ENCODE measurements at places on chromosomes 11 and 22.
A peak's percentile ranks its signal among the peaks of the same experiment; 100 is the strongest.

DNA sequence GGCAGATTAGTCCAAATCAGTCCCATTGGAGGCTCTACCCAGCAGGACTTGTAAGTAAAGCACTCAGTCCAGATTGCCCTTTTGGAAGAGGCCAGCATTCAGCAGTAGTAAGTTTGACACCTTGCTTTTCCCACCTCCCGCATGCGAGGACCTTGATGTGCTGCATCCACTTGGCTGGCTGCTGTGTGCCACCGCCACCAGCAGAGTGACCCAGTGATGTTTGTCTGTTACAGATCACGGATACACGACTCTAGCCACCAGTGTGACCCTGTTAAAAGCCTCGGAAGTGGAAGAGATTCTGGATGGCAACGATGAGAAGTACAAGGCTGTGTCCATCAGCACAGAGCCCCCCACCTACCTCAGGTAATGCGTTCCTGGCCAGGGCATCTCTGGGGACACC, 6.6 kb downstream of the SMARCB1 start:
- no peak for DNase-seq

- no peak for DNase-seq
These were observed 678 bp downstream of the CD248 start for GRCh38 chr11:66315921-66316811.

- no peak for DNase-seq
These were observed 45.6 kb upstream of the CHRM4 start for GRCh38 chr11:46437122-46437689.

DNA sequence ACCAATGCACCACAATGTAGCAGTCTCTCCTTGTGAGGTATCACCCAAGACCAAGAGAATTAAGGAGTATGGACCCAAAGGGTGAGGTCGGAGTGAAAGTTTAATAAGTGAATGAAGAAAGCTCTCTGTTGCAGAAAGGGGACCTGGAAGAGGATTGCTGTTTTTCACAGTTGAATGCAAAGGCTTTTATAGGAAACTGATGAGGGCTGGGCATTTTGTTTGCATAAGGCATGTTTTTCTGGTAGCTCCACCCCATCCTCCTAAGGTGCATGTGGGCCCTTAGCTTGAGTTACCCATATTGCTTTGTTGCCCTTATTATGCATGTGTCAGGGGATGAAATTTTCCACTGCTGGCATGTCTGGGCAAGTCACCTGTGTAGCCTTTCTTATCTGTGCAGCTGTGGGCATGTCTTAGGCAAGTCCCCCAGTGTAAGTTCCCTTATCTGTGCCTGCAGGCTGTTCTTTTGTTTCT, 64.7 kb downstream of the BDNF start:
- DNase-seq: no peak

GRCh38 chr11:77111277-77111676, 8.6 kb downstream of the OMP start:
- no peak for DNase-seq

DNA sequence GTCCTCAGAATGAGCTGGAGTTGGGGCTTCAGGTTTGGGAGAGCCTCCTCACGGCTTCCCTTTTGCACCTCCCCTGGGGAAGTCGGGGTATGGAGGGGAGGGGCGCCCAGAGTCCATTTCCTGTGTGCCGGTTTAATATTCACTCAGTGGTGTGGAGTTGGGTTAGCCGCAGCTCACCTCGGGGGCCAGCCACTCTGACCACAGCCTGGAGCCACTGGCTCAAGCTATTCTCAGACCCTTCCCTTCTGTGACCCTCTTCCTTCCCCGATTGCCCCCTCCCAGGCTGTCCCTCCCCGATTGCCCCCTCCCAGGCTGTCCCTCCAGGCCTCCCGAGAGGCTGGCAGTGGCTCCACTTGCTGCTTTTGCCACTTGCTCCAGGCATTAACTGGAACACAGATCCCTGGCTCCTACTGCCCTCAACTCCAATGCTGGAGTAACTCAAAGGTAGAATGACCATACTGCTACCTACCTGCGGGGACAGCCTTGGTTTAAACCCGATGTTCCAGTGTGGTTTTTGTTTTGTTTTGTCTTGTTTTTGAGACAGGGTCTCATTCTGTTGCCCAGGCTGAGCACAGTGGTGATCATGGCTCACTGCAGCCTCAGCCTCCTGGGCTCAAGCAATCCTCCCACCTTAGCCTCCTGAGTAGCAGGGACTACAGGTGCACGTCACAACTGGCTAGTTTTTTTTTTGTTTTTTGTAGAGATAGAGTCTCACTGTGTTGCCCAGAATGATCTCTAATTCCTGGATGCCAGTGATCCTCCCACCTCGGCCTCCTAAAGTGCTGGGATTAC, 29.3 kb downstream of the RPUSD4 start:
- no peak for DNase-seq

- no peak for DNase-seq
These were observed 637.8 kb upstream of the LUZP2 start for GRCh38 chr11:23859087-23859486.

- DNase-seq: peak; percentile 38
These were observed 679.1 kb downstream of the DLG2 start for GRCh38 chr11:84947970-84948580.

DNA sequence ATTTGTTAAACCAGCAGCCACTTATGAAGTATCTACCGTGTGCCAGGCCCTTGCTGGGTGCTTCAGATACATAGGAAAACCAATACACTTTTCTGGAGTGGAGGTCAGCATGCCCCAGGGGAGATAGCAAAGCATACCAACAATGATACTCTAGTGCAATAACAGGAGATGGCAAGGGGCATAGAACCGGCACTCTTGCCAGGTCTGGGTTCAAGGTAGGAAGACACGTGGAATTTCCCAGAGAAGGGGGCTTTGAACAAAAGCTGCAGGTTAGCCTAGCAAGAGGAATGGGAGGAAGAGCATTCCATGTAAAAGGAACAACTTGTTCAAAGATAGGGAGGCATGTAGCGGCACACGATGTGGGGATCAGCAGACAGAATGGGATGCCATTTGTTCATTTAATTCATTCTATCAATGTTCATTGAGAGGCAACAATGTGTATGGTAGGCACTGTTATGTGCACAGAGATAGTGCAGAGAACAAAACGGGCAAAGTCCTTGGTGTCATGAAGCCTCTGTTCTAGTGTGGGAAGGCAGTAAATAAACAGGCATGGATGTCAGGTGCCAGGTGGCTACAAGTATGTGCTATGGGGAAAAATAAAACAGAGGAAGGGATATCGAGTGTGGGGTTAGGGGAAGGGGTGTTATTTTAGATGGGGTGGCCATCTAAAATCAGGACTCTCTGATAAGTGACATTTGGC, 162.6 kb upstream of the E2F8 start:
- DNase-seq: no peak

GRCh38 chr22:48428631-48429371, 1398.9 kb downstream of the BRD1 start:
- DNase-seq: peak; percentile 83

GRCh38 chr11:96161307-96162089, 181.5 kb downstream of the MAML2 start:
- peak; percentile 24 for DNase-seq

- no peak for DNase-seq
These were observed 17.6 kb upstream of the TMA7B start for GRCh38 chr22:39942439-39943230.

DNA sequence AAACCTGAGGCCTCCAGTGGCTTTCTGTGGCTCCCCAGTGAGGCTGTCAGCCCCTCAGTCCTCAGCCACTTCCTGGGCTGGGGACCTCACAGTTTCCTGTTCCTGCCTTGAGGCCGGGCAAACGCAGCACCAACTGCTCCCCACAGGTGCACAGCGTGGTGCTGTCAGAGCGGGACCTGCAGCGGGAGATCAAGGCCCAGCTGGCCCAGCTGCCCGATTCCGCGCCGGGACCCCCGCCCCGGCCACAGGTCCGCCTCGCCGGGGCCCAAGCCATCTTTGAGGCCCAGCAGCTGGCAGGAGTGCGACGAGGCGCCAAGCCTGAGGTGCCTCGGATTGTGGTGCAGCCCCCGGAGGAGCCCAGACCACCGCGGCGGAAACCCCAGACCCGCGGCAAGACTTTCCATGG, 5.4 kb downstream of the TBC1D10C start:
- no peak for DNase-seq

- DNase-seq: no peak
These were observed 840.2 kb upstream of the CNTN5 start for GRCh38 chr11:98180511-98180910.

GRCh38 chr11:93498641-93499040, 44.5 kb downstream of the SMCO4 start:
- no peak for DNase-seq

DNA sequence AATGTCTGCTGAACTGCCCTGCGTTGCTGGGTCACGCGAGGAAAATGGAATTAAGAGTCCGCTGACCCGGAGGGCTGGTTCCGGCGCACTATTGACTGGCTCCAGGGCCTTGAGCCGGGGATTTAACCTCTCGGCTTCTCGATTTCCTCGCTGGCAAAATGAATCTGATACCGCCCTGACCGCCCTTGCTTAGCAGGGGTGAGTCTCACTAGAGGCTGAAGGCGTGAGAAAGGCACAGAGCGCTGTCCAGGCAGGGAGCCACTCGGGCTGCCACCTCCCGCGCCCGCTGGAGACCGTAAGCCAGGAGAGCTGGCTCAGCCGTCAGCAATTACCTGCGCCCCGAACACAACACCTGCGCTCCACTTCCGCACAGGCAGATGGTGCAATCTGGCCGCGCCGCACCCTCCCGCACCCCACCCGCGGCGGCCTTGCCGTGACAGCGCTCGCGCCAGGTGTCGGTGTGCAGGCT, 65.6 kb downstream of the BUD13 start:
- no peak for DNase-seq

DNA sequence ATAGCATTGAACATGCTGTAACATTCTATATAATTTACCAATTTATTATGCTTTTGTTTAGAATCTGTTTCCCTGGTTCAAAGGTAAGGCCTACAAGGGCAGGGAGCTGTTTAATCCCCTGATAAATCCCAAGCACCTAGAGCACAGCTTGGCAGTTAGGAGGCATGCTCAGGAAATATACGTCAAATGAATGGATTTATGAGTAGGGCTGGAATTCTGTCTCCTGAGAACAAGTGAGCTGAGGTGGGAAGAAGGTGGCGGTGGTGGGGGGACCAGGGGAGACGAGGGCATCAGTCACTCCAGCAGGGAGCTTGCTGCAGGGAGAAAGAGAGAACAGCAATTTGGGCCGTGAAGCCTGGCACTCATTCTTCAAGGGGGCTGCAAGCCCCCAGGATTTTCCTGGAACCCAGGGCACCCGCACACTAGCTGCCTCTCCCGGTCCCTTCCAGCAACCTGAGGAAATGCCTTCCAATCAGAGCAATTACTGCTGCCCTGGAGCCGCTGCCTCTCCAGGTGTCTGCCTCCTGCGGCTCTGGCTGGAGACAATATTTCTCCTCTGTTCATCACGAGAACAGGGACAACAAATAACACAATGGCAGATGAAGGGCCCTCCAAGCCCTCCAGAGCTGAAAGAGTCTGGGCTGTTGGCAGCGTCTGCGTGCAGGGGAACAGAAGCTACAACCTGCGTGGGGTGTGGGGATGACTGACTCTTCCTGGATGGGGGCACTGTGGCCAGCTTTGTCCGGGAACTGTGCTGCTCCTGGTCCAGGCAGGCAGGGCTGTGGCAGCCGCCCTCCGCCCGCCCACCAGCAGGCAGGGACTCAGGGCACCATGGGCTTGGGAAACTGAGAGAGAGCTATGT, 233.4 kb downstream of the ST3GAL4 start:
- no peak for DNase-seq

DNA sequence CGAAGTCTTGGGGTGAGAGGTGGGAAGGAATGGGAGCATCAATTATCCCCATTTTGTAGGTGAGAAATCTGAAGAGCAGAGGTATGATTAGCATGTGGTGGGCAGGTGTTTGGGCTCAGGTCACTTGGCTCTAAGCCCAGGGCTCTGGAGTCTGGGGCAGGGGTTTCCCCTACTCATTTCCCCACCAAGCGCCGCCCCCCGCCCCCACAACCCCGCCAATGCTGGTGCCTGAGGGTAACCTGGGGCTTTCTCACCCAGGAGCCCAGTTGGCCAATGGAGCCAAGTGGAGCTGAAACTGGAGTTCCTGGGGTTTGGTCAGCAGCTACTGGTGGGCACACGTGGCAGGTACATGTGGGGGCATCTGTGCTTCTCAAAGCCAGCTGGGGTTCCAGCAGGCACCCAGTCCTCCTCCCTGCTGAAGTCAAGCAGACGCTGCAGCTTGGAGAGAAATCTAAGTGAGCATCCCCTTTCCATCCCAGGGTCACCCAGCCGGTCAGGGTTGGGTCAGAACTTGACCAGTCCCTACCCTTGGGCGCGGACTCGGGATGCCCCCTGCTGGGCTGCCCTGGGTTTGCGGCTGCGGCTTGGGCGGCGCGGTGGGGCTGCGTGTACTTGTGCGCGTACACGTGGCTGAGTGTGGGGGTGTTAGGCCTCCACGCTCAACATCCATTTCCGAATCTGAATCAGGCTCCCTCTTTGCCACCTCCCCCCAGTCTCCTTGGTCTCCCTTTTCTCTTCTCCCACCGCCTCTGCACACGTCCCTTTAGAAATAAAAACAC, 1.7 kb upstream of the CHRM1 start:
- no peak for DNase-seq

GRCh38 chr22:43924877-43925276, 1.3 kb downstream of the PNPLA3 start:
- DNase-seq: no peak
